Pons (tissue), 1 donor: ENCODE measurements at places on chromosomes 2 and 18.

- DNase-seq, result peak; percentile 54
These were observed 2.5 kb upstream of the ANKRD39 start for GRCh38 chr2:96860065-96861029.

DNA sequence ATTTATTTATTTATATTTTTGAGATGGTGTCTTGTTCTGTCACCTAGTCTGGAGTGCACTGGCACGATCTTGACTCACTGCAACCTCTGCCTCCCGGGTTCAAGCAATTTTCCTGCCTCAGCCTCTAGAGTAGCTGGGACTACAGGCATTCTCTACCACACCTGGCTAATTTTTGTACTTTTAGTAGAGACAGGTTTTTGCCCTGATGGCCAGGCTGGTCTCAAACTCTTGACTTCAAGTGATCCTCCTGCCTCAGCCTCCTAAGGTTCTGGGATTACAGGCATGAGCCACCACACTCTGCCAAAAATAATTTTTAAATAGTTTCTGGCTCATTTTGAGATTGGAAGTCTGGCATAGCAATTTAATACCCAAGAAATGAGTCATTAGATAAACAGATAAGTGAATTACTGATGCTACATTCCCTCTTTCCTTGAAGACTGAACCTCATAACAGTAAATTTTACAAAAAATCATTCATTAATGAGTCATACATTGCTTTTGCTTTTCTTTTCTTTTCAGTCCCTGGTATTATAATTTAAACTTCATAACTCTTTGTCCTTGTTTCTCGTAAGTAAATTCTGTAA, 881.6 kb upstream of the PIK3C3 start:
- DNase-seq, result no peak

DNA sequence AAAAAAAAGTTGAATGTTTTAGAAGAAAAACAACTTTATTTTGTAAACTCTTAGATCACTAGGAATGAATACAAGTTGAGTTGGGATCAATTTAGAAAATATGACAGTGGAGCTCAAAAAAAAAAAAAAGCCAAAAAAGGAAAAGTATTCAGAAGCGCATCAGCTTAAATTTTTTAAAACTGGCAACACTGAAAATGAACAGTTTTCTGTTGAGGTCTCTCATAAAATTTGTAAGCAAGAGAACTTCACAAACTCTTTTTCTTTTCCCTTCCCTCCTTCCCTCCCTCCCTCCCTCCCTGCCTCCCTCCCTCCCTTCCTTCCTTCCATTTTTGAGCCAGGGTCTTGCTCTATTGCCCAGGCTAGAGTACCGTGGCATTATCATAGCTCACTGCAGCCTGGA, 143.9 kb downstream of the B3GNT2 start:
- DNase-seq, result no peak

- peak; percentile 14 for DNase-seq
These were observed 3.3 kb downstream of the DNMT3A start for GRCh38 chr2:25338401-25338800.

DNA sequence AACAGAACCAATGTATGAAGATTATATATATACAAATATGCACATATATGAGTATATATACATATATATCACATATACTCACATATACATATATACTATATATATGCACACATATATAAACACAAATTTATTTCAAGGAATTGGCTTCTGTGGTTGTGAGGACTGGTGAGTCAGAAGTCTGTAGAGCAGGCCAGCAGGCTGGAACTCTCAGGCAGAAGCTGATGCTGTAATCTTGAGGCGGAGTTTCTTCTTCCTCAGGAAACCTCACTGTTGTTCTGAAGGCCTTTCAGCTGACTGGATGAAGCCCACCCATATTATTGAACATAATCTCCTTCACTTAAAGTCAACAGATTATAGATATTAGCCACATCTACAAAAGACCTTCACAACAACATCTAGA, 143.9 kb upstream of the CREB1 start:
- DNase-seq, result no peak
